ENCODE measurements at places on chromosomes 13 and 19.
A peak's percentile ranks its signal among the peaks of the same experiment; 100 is the strongest.

- DNase-seq: no peak
Observed at GRCh38 chr19:16227837-16228636, 30.3 kb downstream of the AP1M1 start.

DNA sequence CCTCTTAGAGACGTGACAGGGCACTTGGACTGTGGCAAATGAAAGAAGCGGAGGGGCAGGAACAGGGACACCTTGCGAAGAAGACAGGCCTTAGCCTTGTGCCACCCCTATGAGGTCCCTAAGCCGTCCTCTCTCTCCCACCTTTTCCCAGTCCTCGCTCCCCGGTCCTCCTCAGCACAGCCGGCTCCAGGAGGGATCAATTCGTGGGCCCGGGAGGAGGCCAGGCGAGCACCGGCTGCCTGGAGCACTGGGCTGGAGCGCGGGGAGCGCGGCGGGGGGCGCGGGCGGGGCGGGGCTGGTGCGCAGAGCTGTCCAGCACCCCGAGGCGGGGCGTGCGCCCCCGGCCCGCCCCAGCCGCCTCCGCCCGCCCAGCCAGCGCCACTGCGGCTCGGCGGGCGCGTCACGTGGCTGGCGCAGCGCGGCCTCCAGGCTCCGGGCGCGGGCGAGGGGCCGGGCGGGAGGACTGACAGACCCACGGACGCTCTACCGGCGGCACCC is at the start of gene LRP3:
LRP3 (plus strand) TSS at position 466 of the 498 bp plus-strand sequence. CDS start 456 bp downstream, outside the sequence.
- no peak for DNase-seq

DNA sequence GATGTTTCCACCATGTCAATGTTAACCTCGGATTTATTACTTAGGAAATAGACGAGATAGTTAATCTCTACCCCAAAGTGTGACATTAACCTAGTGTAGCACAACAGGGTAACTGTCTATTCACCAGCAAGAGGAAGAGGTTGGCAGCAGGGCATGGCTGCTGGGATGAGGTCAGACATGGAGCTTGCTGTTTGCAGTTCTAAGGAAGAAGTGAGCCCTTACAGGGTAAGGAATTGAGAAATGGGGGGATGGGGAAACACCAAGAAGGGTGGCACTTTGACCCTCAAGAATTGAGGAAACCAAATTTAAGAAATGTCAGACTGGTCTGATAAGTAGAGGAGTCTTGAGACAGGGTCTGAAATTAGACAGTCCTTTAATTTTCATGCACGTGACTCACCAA is 62.4 kb downstream of the MBD3L2B start:
- peak; percentile 17 for DNase-seq

DNA sequence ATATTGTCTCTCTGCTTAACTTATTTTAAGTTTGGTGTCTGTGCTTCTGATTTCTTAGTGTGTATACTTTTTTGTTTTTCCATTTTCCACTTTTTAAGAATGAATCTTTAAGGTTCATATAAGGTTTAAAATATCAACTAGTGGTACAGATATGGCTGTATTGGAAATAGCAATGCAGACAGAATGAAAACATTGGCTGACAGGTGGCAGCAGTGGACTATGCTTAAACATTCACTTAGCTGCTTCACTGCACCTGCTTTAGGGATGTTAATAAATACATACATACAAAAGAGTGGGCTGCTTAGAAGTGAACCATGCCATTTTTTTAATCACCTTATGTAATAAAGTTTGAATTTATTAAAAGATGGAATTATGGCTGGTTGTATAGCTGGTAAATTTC is 27.3 kb downstream of the TM9SF2 start:
- DNase-seq: peak; percentile 26

DNA sequence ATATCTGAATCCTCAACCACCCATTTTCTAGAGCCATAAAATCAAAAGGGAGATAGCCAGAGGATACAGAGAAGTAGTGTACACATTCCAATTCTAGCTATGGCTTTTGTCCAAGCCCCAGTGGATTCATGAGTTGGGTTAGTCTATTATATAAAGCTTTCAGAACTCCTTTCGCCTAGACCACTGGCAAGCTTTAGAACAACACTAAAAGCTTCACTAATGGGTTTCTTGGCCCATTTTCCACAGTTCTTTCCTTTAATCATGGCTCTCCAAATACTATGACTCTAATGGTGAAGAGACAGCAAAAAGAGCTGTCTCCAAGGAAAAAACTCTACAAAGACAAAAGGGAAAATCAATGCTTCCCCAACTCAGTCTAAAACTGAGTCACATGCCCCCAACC is 48.2 kb upstream of the SLITRK5 start:
- no peak for DNase-seq

GRCh38 chr19:8575467-8575997 is 1.7 kb downstream of the MYO1F start:
- DNase-seq: peak; percentile 50
